ENCODE measurements at places on chromosomes 11 and 22. TPM values are rescaled to one million over a fixed set of nuclear protein-coding genes. Genes with fewer than 3 reads are reported as not detected.
A peak's percentile ranks its signal among the peaks of the same experiment; 100 is the strongest.

GRCh38 chr11:73306977-73307322, 1.1 kb upstream of the ARHGEF17 start:
- DNase-seq: no peak

Gene OR2D2
- total RNA-seq: 0.28 TPM

- peak; percentile 17 for DNase-seq
These were observed 14.8 kb downstream of the LGALS12 start for GRCh38 chr11:63520606-63521170.

- no peak for DNase-seq
These were observed 182.3 kb downstream of the OPCML start for GRCh38 chr11:133350045-133350444.

- DNase-seq: no peak
These were observed 176.4 kb upstream of the PITPNB start for GRCh38 chr22:28095316-28096095.

Gene RAC2
- 10.0 TPM for total RNA-seq

Gene SCN3B
- under 0.01 TPM for total RNA-seq

DNA sequence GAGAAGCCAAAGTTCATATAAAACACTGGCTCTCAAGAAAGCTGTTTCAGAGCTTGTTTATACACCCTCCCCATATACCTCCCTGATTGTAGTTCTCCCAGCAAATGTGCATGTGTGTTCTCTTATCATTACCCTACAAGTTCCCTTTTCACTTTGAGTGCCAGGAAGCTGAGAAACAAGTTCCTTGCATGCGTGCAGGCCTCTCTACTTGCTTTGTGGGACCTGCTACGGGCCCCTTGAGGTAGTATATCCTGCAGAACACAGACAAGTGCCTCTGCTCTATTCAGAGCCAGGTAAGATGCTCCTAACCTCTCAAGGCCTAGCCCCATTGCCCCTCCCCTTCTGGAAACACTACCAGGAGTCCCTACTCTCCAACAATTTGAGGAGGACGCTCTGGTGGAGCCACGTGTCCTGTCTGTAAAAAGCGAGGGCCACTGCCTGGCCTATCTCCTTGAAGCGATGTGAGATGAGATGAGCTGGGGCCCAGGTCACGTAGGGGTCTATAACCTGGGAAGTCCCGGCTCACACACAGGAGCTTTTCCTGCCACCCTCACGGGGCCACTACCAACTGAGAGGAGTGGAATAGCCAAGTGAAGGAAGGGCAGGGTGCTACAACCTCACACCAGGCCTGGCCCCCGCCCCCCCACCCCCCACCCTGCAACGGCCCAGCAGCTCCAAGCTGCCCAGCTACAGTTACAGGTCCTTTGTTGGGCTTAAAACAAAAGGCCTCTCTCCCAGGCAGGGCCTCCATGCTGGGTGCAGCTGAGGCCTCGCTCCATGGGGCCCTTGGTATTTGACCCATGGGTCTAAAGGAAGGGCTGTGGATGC, 2.6 kb upstream of the ATP5MGL start:
- DNase-seq: no peak

Gene UBQLN3
- not detected for total RNA-seq

Gene TUBA8
- 1.4 TPM for total RNA-seq

All from IMR-90 (cell line).